ENCODE measurements at places on chromosomes 7 and 10.

DNA sequence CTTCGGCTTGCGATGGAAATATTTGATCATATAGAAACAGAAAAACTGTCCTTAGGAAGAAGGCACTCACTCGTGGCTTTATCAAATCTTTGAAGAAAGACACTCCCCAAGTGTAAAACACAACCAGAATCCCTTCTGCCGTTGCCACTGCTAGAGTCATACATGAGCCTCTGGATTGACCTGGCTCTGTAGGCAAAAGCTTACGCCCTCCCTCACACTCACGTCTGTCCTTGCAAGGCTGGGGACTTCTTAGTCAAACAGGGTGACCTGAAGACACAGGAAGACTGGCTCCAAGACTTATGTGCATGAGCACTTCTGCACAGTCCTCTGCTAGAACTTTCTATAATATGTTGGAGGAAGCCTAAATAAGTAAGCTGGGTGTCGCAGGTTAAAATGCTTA, 135.4 kb upstream of the MDFIC start:
- no peak for DNase-seq

DNA sequence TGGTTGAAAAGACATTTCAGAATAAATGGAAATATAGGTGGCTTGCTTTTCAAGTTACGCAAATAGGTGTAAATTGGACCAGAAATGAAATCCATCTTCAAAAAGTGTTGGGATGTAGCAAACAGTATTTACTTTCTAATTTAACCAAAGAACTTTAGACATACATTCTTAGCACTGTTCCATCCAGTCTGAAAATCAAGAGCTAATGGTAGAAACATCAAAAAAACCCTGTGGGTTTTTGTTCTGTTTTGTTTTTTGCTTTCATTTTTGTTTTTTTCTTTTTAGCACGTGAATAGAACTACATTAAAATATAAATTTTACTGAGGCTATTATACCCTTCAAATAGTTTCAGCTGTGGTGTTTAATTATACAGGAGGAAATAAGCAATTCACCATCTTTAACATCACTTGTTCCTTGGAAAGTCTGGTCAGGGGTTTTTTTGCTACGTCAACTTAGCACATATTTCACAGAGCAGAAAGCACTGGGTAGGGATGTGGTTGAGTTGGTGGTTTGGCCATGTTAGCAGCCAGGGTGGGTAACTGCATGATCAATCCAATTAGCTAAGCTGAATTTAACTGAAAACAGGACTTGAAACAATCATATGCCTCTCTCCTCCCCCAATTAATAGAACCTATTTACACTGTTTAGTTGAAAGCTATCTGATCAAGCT, 275.4 kb upstream of the PFKP start:
- no peak for DNase-seq

DNA sequence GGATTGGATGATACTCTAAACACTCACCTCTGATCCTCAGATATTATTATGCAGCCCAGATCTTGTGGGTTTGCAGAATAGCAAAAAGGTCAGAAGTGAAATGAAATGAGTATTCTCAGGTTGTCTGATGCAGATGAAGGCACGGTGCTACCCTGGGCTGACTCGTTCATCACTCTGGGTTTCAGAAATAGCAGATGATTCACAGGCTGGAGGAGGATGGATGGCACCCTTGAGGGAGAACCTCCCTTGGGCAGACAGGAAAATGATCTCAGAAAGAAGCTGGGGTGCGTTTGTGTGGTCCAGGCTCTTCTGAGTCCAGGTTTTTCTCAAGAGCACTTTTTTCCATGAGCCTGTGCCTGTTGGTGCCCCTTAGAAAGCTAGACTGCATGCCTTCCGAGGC, 515.8 kb upstream of the MKI67 start:
- no peak for DNase-seq

- no peak for DNase-seq
These were observed 46.1 kb downstream of the KLF6 start for GRCh38 chr10:3738855-3739350.

DNA sequence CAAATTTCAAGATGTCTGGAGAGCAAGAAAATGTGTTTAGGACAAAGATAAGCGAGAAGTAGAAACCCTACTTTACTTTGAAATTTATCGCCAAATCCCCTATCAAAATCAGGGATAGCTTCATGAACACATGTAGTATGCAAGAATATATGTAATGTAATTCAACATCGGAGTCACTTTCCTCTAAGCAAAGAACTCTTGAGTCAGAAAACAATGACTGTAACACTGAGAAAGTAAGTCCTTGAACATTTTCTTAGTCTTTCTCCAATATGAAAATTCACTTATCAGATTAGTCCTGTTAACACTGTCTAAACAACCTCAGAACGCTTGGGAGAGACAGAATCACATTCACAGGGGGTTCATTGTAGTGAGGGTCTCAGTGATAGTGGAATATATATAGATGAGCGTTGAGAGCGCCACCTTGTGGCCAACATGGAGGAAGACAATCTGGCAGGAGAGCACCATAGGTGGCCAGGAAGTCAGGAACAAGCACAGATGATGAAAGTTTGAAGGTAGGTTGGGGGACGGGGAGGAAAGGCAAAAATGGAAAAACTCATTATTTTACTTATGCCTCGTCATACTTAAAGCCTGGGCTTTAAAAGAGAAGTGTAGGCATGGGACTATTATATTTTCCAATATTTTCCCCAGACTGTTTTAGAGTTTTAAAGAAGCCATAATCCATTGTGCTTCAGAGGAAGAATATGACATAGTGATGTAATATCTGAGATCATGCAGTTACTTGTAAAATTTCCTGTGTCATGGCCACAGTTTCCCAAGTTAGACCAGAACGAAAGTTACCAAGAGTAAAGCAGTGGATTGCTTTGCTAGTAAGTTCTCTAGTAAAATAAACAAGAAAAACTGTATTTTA, 115.5 kb upstream of the GNAI1 start:
- peak; percentile 1 for DNase-seq

- no peak for DNase-seq
These were observed 328.4 kb upstream of the AOAH start for GRCh38 chr7:37052705-37053104.

GRCh38 chr7:15131661-15132060, 229.1 kb upstream of the DGKB start:
- no peak for DNase-seq

GRCh38 chr10:94103801-94104221, 110.1 kb downstream of the PLCE1 start:
- no peak for DNase-seq

DNA sequence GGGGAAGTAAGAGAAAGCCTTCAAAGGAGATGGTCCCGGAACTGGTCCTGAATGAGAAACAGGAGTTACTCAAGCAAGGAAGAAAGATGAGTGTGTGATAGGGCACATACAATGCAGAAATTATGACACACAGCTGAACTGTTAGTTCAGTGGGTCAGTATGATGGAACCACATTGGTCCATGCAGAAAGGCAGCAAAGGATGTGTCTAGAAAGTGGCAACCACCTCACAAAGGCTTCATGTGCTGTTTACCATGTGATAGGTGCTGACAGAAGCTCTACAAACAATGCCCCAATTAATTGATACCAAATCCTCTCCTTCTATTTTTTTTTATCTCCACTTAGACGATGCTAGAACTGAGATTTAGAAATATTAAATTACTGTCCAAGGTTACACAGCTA, 258.3 kb downstream of the RELN start:
- DNase-seq: no peak

DNA sequence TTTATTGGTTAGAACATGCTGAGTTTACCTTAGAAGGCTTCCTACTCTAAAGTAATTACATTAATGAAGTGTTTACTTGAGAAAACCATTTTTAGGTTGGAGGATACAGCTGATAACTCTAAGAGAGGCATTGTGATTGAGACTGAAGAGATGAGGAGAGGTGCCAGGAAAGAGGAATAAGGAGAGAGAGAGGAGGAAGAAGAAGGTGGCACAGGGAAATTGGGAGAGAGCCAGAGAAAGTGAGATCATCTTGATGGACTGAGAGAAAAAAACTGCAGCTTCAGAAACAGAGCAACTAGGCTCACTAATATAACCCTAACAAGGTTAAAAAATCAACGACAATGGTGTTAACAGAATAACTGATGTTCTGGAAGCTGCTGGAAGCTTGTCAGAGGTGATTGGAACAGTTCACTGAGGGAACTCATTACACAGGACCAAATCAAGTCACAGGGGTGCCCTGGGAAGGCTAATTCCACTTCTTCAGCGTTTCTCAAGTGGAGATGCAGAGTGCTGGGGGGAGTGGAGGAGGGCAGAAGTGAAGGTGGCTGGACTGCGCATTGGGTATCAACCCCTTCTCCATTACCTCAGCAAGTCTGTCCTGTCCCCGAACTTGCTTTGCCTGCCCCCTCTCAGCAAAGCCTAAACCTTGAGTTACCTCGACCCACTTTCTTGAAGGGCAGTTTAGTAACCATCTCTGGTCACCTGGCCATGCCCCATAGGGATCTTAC, 6.9 kb upstream of the SORBS1 start:
- no peak for DNase-seq

- DNase-seq: no peak
These were observed 335.1 kb downstream of the ADARB2 start for GRCh38 chr10:1402016-1402770.

DNA sequence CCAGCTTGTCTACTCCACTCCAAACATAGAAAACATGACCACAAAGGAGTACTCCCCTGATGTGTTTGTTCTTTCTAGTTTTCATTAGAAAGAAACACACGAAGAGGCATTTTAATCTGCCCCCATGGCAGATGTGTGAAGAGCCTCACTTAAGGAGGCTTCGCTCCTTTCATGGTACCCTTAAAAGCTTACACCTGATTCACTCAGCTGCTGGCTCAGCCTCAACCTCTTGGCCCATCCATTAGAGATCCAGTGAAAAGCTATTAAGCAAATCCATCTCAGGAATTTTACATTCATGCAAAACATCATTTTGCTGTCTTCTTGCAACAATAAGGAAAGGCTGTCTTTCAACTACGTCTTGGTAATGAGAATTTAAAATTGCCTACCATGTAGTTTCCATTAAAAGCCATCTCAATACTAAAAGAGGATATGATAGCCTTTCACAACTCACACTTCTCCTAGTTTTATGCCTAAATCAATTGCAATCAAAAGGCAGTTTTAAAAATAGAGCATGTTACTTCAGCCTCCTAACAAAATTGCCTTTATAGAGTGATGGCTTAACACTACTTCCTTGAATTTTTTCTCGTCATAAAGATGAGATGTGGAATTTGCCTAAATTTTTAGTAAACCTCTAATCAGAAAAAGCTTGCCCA, 22.7 kb downstream of the MACC1 start:
- no peak for DNase-seq

GRCh38 chr7:74587435-74588126, 69.9 kb upstream of the GTF2I start:
- no peak for DNase-seq

- DNase-seq: no peak
These were observed 2.0 kb downstream of the WDR91 start for GRCh38 chr7:135209225-135209834.

- no peak for DNase-seq
These were observed 199.5 kb downstream of the BICC1 start for GRCh38 chr10:58712141-58712540.

DNA sequence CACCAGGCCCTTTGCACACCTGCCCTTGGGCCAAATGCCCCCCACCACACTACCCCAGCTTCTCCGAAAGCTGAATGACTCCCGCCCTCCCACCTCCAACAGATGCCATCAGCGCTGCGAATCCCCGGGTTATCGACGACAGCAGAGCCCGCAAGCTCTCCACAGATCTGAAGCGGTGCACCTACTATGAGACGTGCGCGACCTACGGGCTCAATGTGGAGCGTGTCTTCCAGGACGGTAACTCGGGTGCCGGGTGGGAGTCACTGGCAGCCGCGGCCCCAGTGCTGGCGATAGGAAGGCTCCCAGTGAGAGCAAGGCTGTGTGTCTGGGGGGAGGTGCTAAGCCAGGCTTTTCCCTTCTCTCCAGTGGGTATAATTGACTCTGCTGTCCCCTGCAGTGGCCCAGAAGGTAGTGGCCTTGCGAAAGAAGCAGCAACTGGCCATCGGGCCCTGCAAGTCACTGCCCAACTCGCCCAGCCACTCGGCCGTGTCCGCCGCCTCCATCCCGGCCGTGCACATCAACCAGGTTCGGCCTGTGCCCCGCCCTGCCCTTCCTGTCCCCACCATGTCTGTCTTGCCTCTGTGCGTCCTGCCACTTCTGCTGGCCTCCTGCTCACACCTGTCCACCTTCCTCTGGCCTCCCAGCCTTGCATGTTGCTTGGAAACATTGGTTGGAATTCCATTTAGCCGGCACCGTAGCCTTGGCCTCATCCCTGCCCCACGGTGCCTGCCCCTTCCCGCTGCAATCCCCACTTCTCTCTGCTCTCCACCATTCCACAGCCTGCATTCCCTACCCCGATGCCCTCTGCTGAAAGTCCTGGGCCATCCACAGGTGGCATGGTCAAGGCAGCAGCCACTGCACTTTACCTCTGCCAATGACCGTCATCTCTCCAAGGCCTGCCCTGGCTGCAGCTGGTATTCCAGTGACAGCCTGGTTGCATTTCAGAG, 32.1 kb downstream of the AGAP3 start:
- DNase-seq: no peak

- DNase-seq: peak; percentile 35
These were observed 706 bp downstream of the BUB3 start for GRCh38 chr10:123154711-123155505.

- DNase-seq: no peak
These were observed 65.0 kb upstream of the ADGRA1 start for GRCh38 chr10:133022776-133023100.

DNA sequence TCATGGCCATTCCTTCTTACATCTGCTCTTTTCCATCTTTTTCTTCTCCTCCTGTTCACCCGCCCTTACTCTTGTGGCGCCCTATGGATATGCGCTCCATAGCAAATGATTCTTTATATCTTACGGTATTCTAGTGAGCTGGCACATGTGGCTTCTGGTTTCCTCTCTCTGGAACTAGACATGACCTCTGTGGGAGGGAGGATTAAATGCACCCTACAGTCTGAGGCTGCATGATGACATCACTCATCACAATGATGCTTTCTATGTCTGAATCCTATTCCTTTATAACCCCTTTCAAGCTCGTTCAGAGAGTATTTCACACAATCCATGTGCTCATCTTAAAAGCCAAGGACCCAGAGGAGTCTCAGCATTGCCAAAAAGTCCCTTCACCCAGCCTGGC, 153.3 kb downstream of the EGFR start:
- no peak for DNase-seq

GRCh38 chr10:26703974-26704373, 6.5 kb downstream of the PDSS1 start:
- no peak for DNase-seq

Measured in CD4-positive, alpha-beta T cell treated with Interleukin-4 for 1 hour (primary cell).